ENCODE measurements at places on chromosomes 6 and 20. TPM values are rescaled to one million over a fixed set of nuclear protein-coding genes. Genes with fewer than 3 reads are reported as not detected.

CD24 gene
- total RNA-seq = 243 TPM

GPR6 gene
- total RNA-seq = not detected

KIAA1755 gene
- total RNA-seq = 0.21 TPM

CRYBG1 gene
- total RNA-seq = 0.56 TPM

KCNS1 gene
- not detected for total RNA-seq

BMP2 gene
- 0.30 TPM for total RNA-seq

Data from A549 treated with Hydrocortisone at 1 μM for 4 hours (cell line).